ENCODE measurements at places on chromosomes 11 and 22. TPM values are rescaled to one million over a fixed set of nuclear protein-coding genes. Genes with fewer than 3 reads are reported as not detected.

Gene GNB1L
- 6.9 TPM for total RNA-seq

Gene SGSM1
- 0.84 TPM for total RNA-seq

Gene TENM4
- not detected for total RNA-seq

Gene RFPL2
- total RNA-seq: not detected

Gene LGR4
- total RNA-seq: 0.90 TPM

Gene MIAT
- total RNA-seq: 80.9 TPM

Measured in CD8-positive, alpha-beta T cell (primary cell).